ENCODE measurements at places on chromosomes 16 and 17. TPM values are rescaled to one million over a fixed set of nuclear protein-coding genes. Genes with fewer than 3 reads are reported as not detected.

DNA sequence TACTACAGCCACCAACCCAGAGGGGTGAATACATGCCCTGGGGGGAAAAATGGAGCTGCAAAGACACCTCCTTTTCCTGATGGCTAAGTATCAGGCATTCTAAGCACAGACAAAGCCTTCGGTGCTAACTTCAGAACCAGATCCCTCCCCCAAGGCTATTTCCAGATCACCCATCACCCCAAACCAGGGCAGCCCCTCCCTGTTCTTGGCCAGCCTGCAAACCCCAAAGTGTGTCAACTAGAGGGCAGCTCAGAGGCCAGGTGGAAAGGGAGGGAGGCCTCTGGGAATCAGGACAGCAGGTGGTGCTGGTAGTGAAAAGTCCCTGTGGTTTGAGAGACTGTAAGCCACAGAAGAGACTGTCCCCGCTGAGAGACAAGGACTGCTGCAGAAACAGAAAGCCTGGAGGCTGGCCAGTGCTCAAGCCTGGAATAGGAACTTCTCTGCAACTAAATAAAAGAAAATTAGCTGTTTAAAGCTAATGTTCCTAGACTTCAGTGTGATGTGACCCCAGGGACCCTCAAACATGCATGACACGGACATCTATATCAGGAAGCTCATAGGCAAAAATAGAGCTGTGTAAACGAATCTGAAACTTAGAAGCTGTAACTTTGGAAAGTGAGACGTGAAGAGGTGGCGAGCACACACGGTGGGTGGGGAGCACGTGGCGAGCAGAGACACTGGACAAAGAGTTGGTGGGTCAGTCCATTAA lies 9.1 kb downstream of the TUBG1 start:
- H3K4me1 ChIP-seq = peaks cover 62% of the 10 kb centered on the region
- H3K36me3 ChIP-seq = peaks cover 14% of the 10 kb centered on the region
- DNase-seq = peak; percentile 91
- H3K27me3 ChIP-seq = no peaks in the 10 kb centered on the region
- H3K4me3 ChIP-seq = no peak overlapping the region
- peak overlapping the region; percentile 78 for H3K27ac ChIP-seq

The SMTNL2 gene
- 0.33 TPM for total RNA-seq

- DNase-seq = peak; percentile 60
- H3K4me1 ChIP-seq = no peaks in the 10 kb centered on the region
- no peak overlapping the region for H3K27ac ChIP-seq
- H3K27me3 ChIP-seq = no peaks in the 10 kb centered on the region
- H3K36me3 ChIP-seq = no peaks in the 10 kb centered on the region
These were observed 21.2 kb upstream of the MON1B start for GRCh38 chr16:77169650-77170236.

The CCL3 gene
- total RNA-seq = not detected

The KRT9 gene
- not detected for total RNA-seq

GRCh38 chr16:23712976-23713375 lies at the start of gene ERN2:
TSS of gene ERN2 (minus strand) at chr16:23713222. CDS start at chr16:23713187, 35 bp downstream.
- H3K36me3 ChIP-seq = no peaks in the 10 kb centered on the region
- no peak for DNase-seq
- H3K4me3 ChIP-seq = no peak within 1 kb of the TSS
- H3K4me1 ChIP-seq = no peaks in the 10 kb centered on the region

The KRT28 gene
- total RNA-seq = not detected

The ITGB4 gene
- 33.7 TPM for total RNA-seq

- no peaks in the 10 kb centered on the region for H3K27me3 ChIP-seq
- no peak overlapping the region for H3K27ac ChIP-seq
- DNase-seq = no peak
- H3K36me3 ChIP-seq = peaks cover 2% of the 10 kb centered on the region
These were observed 18.8 kb downstream of the DOC2B start for GRCh38 chr17:162689-163088.

The CYTH1 gene
- total RNA-seq = 32.2 TPM
